ENCODE measurements at places on chromosomes 2 and 18.

- DNase-seq, result no peak
These were observed 857 bp upstream of the INHBB start for GRCh38 chr2:120344976-120345581.

DNA sequence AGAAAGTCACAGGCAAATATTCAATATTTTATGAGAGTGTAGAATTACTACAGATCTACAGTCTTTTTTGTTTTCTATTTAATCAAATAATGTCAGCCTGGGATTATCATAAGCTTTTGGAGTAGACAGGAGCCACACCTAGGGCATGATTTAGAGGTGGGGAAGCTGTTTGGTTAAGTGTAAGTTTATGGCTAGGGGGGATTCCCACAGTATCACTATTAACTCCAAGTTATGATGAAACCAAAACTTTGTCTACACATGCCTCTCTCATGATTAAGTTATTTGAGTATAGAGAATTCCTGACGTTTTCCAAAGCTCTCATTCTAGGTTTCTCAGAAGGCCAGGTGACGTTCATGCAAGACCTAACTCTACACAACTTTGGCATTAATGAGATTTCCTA is 2.1 kb downstream of the SERPINB10 start:
- no peak for DNase-seq

DNA sequence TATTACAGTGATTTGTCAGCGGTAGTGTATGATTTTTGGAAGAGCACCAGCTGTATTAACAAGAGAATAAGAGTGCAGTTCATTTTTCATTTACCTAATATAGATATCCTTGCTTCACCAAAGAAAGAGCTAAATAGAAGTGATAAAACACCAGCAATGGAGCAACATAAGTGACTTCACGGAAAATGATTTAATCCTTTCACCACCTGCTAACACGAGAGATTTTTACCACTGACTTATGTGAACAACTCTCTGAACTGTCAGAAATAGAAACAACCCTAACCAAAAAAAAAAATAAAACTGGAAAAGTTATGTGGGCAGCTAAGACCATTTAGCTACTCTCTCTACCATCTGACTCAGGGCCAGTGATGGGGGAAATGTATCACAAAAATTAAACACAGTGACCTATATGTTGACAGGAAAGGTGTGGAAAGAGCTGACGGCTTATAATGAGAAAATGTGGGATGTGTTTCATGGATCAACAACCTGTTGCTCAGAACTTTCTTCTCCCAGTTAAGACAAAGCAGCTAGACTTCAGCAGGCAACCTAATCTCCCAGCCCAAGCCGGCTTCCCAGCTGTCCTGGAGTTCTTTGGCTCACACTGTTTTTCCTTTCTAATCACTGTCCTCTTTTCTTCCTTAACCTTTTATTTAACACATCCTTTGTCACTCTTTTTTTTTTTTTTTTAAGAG is 272.7 kb downstream of the SS18 start:
- no peak for DNase-seq

DNA sequence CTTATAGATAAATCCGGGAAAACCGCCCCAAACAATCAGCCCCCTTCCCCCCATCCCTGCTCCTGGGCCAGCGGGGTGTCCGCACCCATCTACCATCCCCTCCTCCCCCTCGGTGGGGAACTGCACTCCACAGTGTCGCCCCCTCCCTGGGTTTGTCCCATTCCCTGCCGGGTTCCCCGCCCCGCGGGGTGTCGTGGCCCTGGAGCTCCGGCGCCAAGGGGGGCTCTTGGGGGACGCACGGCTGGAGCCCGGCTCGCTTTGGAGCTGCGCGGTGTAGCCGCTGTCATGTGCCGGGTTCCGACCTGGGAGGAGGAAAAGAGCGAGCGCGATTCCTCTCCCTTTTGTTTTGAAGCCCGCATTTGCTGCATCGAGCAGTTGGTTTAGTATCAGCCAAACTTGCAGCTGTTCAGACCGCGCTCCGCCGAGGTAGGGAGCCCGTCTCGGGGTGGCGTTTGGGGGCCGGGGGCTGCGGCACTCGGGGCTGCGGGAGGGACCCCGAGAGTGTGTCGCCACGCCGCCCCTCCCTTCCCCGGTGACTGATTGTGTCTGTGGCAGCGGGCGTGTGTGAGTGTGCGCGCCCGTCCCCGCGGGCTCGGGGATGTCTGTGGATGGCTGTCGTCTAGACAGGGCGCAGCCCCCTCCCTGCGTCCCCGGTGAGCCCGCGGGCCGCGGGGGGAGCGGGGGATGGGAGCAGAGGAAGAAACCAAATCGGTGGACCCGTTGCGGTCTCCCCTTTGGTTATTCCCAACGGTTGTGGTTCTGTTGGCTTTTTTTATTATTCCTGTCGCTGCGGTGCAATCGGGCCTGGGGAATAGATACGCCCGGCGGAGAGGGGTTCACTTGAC is 797 bp downstream of the CTIF start:
- DNase-seq, result peak; percentile 46

DNA sequence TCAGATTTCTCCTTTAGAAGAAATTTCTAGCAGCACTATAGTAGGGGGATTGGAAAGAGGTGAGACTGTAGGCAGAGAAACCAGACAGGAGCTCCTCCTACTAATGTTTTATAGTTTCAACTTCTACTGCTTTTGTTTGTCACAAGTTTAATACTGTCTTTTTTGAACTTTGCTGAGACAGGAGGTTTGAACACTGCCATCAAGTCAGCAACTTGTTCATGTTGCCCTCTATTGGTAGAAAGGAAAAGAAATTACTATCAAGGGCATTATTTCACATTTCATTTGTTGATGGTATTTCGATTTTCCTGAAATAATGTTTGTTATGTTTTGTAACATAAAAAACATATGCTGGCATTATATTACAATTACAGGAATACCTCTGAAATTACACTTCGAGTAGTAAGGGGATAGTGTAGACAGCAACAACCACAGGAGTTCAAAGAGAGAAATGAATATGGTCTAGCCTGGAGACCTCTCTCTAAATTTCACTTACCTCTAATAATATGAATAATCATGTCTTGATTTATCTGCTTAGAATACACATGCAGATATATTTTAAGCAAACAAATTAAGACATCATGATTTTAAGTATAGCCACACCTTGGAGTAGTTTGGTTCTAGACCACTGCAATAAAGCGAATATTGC is 12.4 kb upstream of the CCDC88A start:
- DNase-seq, result peak; percentile 45

DNA sequence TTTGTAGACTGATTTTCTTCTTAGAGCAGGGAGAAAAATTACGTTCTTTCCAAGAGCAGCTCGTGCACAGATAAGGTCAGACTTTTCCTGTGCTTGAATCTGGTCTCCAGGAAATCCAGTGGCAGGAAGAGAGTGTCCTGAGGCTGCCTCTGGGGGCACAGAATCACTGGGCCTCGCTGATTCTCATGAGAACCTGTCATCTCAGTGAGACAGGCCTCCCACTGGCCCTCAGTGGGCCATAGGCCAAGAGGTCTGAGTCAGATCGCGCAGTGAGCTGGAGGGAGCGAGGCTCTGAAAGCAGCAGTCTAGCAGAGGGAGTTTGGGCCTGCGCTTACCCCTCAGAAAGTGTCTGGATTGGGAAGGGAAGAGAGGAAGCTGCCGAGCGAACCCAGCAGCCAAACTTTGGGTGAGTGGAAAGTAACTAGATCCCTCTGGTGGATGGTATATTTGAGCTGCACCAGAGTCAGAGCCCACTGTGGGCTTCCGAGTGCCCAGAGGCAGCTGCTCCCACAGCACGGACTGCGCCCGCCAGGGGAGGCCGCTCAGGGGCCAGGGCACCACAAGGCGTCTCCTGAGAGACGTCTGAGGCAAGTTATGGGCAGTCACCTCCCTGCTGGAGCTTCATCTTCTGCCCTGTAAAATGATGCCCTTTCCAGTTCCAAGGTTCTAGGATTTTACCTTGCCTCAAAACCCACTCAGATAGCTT is 8.2 kb downstream of the GDF7 start:
- no peak for DNase-seq

DNA sequence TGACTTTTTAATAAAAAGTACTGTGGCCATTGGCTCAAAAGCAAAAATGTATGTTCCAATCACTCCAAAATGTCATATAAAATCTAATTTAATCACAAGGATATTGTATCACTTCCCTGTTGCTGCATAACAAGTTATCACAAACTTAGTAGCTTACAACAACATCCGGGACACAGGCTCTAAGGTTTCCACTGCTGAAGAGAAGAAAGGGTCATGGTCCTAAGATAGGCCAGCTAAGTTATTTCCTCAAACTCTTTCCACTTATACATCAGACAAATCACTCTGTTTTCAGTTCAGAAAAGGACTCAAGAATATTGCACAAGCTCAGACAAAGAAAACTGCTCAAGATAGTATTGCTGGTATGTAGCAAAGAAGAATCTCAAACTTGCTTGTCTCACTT is 78.5 kb upstream of the SULT1C3 start:
- no peak for DNase-seq

DNA sequence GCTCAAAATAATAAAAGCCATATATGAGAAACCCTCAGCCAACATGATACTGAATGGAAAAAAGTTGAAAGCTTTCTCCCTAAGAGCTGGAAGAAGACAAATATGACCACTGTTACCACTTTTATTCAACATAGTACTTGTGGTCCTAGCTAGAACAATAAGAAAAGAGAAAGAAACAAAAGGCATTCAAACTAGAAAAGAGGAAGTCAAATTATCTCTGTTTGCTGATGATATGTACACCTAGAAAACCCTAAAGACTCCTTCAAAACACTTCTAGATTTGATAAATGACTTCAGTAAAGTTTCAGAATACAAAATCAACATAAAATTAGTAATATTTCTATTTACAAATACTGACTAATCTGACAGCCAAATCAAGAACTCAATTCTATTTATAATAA is 328.8 kb upstream of the GCFC2 start:
- no peak for DNase-seq

GRCh38 chr2:28750316-28751251 is 1.0 kb upstream of the PPP1CB start:
- no peak for DNase-seq

- DNase-seq, result no peak
These were observed 43.6 kb upstream of the PGAP1 start for GRCh38 chr2:196970099-196970498.

DNA sequence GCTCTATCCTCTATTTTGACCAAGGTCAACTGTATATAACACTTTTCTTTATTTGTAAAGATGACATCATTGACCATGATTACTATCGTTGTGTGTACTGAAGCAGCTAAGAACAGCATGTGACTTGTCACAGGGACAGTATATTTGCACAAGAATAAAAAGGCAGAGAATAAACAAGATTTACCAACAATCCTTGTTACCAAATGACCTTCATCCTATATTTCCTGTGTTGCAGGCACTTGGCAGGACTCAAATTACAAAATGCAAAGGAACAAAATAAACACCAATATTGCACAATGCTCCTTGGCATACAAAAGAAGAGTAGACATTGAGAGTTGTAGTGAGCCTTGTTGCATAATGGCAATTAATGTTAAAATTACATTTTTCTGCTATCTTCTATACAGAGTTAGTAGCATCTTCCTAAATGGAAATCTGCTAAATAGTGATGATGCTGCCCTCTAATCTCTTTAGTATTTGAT is 61.8 kb downstream of the RFTN2 start:
- no peak for DNase-seq

GRCh38 chr2:162333968-162334367 is 10.0 kb upstream of the GCA start:
- DNase-seq, result no peak

GRCh38 chr2:9033385-9034168 is 30.1 kb upstream of the MBOAT2 start:
- no peak for DNase-seq

DNA sequence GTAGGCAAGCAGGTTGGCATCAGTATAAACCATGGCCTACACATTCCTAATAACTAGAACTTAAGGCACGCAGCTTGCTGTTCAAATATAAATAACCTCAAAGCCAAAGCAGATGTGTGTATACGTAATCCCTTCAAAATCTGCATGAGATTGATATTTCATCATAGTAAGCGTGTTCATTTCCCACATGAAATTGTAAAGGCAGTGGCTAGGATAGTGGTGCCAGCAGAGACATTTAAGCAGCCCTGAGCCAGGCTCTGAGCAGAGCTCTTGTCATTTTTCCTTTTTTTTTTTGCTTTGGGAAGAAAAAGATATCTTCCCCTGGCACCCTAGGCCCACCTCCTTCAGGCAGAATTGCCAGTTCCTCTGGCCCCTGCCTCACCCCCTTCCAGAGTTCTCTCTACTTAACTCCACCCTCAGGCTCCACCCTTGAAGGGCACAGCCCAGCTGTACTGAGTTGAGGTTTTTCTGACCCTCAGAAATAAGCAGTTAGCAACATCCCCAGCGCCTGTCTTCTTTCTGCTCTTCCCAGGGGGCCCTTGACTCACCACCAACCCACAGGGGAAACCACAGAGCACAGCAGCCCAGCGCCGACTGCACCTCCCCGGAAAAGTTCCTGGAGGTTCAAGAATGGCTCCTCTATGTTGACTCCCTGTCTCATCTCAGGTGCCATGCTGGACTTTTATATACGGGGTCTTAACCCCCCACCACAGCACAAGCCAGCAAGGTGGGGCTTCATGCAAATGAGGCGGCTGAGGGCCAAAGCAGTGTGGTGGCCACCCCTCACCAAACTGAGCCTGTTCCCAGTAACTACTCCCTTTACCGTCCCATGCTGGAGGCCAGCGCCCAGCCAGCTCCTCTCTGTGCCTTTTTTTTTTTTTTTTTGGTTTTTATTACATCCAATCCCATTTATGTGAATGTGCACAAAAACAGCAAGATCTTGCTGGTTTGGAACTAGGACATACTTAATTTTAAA is 84.7 kb downstream of the EHD3 start:
- DNase-seq, result no peak

DNA sequence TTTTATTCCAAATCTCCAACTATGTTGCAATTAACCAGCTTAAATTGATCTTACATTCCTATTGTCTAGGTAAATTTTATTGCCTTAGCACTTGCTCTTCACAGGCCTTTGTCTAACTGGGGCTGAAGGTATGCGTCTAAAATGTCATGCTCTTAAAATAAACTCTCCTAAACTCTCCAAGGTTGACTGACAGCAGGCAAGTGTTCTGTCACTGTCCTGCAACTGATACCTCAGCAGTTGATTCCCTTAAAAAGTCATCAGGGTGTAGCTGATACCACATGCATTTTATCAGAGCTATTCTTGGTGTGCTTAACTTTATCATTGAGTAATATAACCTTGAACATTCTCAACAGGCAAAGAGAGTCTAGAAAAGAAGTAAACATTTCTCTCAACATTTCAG is 680 bp downstream of the TTN start:
- no peak for DNase-seq

Data from GM10248 (cell line).